AG09309 (cell line): ENCODE measurements at places on chromosomes 13 and 19.
A peak's percentile ranks its signal among the peaks of the same experiment; 100 is the strongest.

DNA sequence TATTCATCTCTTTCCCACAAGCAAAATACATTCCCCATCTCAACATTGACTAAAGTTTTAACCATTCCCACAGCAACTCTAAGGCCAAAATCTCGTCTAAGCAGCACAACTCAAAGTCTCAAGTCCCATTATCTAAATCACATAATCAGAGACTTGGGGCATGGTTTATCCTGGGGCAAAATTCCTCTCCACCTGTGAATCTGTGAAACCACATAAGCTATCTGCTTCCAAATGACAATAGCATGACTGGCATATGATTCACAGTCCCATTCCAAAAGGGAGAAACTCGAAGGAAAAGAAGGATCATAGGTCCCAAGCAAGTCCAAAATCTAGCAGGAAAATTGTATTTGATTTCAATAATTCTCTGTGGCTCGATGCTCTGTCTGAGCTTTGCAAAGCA, 73.0 kb downstream of the ANKRD10 start:
- DNase-seq: no peak

DNA sequence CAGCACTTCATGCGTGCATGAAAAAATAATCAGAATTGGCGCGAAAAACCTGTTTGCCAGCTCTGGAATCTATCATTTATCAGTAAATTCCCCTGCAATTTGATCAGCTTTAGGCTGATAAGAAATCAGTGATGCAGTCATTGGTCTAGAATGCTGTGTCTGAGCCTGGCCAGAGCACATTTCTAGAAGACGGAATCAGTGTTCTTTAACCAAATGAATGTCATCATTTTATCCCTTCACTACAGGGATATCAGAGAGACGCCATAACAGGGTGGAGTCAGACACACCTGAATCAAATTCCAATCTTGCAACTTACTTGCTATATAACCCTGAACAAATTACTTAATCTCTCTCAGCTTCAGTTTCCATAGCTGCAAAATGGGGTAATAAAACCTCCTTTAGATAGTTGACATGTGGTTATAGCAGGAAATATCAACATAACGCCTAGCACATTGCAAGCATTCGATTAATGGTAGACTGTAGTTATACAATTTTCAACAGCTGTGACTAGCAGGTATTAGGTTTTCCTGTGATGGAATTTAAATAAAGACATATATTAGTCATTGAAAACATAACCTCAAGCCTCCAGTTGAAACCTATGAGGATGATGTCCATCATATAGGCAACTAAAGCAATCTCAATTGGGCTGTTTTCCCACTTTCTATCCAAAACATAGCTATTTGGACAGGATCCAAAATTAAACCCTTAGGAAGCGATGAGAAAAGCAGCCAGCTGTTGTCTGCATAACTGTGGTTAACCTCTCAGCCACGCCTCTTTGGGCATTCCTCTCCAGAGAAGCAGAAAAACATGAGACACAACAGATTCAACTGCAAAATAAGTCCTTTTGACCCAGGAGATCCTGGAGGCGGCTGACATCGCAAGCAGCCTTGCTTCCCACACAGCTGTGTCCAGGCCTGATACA, 51.6 kb upstream of the UBL3 start:
- peak; percentile 79 for DNase-seq

DNA sequence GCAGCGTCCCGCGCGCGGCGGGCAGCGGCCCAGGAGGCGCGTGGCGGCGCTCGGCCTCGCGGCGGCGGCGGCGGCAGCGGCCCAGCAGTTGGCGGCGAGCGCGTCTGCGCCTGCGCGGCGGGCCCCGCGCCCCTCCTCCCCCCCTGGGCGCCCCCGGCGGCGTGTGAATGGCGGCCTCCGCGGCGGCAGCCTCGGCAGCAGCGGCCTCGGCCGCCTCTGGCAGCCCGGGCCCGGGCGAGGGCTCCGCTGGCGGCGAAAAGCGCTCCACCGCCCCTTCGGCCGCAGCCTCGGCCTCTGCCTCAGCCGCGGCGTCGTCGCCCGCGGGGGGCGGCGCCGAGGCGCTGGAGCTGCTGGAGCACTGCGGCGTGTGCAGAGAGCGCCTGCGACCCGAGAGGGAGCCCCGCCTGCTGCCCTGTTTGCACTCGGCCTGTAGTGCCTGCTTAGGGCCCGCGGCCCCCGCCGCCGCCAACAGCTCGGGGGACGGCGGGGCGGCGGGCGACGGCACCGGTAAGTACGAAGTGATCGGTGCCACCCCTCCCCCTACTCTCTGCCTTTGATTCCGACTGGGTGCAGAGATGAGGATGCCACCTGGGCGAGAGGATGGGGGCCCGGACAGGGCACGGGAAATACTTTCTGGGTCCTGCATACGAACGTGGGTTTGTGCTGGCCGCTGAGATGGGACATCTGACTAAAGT, 874 bp downstream of the TRIM28 start:
- no peak for DNase-seq

GRCh38 chr19:6794686-6795431, 22.4 kb downstream of the VAV1 start:
- no peak for DNase-seq

- no peak for DNase-seq
Measured at GRCh38 chr13:80496721-80497397, 155.9 kb upstream of the SPRY2 start.

GRCh38 chr13:79966493-79966895, 374.4 kb downstream of the SPRY2 start:
- DNase-seq: no peak

DNA sequence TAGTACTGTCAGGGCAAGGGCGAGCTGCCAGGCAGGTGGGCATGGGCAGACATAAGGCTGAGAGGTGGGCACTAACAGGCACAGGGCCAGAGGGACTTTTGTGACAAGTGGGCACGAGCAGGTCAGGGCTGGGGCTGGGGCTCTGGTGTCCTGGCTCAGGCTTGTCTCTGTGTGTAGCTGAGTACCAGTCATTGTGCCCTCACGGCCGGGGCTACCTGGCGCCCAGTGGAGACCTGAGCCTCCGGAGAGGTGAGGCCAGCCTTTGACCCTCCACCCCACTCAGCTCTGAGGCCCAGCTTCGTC, 21.6 kb downstream of the LTBP4 start:
- DNase-seq: no peak

GRCh38 chr13:44842158-44842557, 147.1 kb downstream of the NUFIP1 start:
- DNase-seq: no peak

- DNase-seq: no peak
Measured at GRCh38 chr13:97431171-97431764, 2.7 kb upstream of the RAP2A start.

- no peak for DNase-seq
Measured at GRCh38 chr19:2665103-2665502, 37.4 kb downstream of the GNG7 start.

DNA sequence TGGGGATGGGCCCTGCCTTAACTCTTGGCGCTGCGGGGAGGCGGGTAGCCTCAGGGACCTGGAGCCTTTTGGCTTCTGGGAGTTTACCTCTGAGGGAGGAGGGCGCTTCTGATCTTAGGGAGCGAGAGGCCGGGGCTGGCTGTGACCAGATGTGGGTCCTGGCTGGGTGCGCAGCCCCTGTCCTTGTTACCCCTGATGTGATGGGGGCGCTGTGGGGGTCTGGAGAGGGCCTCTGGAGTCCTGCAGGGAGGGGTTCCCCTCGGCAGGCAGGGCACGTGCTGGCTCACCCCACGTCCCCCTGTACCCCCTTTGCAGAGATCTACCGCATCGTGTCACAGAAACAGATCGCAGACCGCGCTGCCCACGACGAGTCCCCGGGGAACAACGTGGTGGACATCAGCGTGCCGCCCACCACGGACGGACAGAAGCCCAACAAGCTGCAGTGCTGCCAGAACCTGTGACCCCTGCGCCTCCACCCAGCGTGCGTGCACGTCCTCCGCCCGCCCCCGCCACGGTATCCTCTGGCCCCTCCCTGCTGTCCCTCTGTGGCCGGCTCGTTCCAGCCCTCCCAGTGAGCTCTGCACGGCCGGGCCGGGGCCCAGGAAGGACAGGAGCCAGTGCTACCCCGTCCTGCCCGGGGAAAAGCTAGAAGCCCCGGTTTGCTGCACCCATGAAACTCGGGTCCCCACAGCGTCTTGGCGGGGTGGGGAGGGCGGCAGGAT, 9.8 kb upstream of the MARCHF2 start:
- no peak for DNase-seq

- DNase-seq: no peak
Measured at GRCh38 chr19:39778763-39779162, at the start of gene LEUTX. Gene LEUTX, plus strand, starts transcription at chr19:39778854. Its CDS starts 67 bp downstream, at chr19:39778921.

- DNase-seq: no peak
Measured at GRCh38 chr19:35143231-35143715, at the start of gene FXYD7. Gene FXYD7, plus strand, starts transcription at chr19:35143255. Its CDS starts 79 bp downstream, at chr19:35143334.

- DNase-seq: no peak
Measured at GRCh38 chr13:42525035-42525504, 48.9 kb upstream of the TNFSF11 start.

- no peak for DNase-seq
Measured at GRCh38 chr13:28282451-28282850, 144.1 kb downstream of the PAN3 start.

GRCh38 chr13:75541287-75541686, 3.6 kb upstream of the COMMD6 start:
- no peak for DNase-seq

GRCh38 chr19:48953141-48953540, 1.5 kb upstream of the BAX start:
- DNase-seq: no peak

GRCh38 chr19:20167651-20168122, 673 bp downstream of the ZNF486 start:
- DNase-seq: peak; percentile 51

- DNase-seq: no peak
Measured at GRCh38 chr19:41945135-41945766, 13.9 kb downstream of the RABAC1 start.

DNA sequence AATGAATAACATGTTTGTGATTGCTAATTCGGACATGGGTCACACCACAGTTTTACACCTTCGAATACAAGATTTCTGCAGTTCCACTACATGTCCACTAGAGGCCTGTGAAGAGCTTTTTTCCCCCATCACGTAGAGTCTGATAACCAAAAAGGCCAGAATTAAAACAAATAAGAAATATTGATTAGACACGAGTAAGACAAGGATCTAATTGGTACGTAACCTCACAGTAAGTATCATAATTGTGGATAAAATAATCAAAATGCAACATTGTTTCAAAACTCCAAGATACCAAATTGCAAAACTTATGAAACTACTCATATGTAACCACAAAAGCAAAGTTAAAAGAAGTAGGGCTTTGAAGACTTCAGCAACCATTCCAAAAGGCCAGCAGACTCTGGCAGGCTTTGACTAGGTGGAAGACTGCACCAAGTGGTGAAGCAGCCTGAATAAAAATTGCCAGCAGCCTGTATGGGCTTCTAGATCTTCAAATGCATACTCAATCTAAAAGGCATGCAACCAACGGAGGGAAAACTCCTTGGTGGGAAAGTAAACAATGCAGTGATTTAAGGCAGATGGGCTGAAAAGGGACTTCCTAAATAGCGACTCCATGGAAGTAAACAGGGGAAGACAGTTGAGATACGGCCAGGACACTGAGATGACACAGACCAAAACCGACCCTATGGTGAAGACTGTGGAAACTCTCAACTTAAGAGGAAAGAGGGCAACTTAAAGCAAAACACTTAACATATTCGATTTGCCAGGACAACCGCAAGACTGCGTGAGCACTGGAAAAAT, 56.7 kb downstream of the STARD13 start:
- DNase-seq: no peak

- peak; percentile 90 for DNase-seq
Measured at GRCh38 chr13:49098198-49098597, 121.9 kb upstream of the MLNR start.

GRCh38 chr13:40983725-40984667, 35.1 kb downstream of the ELF1 start:
- DNase-seq: no peak

GRCh38 chr13:61725806-61726205, 310.2 kb upstream of the PCDH20 start:
- DNase-seq: no peak

DNA sequence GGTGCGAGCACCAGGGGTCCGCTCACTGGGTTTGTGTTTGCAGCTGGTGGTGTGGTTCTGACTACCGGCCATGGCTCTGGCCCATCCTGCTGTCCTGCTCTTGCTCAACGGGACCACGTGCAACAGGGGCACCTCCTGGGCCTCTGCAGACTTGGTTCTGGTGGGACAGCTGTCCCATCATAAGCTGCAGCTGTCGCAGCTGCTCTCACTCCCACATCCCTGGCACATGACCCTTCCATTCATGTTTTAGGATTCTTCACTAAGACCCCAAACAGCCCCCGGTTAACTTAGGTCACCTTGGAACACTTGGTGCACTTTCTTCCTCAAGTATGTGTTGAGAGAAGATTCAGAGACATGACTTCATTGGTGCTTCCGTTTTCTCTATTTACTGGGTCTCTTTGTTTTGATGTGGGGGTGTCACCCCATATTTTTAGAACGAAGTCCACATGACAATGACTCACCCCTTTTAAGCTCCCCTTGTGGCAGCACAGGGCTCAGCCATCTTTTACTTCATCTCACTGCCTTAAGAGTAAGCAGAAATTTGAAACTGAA, 68.4 kb upstream of the ARHGEF7 start:
- no peak for DNase-seq

DNA sequence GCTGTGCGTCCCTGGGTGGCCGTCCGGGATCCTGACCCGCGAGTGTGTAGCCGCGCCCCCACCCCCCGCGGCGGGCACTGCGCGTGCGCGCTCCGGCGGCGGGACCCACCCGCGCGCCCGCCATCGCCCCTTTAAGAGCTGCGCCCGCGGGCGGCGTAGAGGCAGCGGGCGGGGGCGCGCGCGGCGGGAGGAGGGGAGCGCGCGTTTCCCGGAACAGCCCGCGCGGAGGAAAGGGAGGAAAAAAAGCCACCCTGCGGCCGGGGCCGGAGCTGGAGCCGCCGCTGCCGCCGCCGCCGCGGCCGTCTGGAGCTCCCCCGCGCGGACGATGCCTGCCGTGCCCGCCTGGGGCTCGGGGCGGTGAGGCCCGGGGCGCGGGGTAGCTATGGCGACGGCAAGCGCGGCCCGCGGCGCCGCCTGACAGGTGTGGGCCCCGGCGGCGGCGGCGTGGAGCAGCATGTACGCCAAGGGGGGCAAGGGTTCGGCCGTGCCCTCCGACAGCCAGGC, at the start of gene SSBP4:
TSS of gene SSBP4 (plus strand) at position 204 of the 504 bp plus-strand sequence. CDS start at position 455, 251 bp downstream.
- no peak for DNase-seq

DNA sequence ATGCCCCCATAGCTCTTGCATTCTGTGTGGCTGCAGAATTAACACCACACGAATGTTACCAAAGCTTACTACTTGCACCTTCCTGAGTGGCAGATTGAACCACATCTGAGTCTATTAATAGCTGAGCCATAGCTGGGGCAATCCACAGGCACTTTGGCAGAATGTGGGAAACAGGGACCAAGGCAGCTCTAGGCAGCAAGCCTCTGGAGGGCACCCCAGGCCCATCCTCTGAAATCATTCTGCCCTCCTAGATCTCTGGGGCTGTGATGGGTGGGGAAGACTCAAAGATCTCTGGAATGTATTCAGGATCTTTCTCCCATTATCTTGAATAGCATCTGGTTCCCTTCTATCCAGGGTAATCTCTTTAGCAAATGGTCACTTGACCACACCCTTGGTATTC, 139.3 kb downstream of the TNFRSF19 start:
- no peak for DNase-seq
